Vagina (tissue), 2 donors: ENCODE measurements at places on chromosomes 4 and X. TPM values are rescaled to one million over a fixed set of nuclear protein-coding genes. Genes with fewer than 3 reads are reported as not detected.

DNA sequence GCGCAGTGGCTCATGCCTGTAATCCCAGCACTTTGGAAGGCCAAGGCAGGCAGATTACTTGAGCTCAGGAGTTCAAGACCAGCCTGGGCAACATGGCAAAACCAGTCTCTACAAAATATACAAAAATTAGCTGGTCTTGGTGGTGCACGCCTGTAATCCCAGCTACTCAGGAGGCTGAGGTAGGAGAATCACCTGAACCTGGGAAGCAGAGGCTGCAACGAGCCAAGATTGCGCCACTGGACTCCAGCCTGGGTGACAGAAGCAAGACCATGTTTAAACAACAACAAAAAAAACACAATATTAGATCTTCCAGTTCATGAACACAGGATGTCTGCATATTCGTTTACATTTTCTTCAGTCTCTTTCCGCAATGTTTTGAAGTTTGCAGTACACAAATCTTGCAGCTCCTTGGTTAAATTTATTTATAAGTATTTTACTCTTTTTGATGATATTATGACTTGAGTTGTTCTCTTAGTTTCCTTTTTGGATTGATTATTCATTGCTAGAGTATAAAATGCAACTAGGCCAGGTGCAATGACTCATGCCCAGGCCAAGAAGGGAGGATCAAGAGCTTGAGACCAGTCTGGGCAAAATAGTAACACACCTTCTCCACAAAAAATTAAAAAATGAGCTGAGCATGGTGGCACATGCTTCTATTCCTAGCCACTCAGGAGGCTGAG, 30.4 kb upstream of the ABCG2 start:
- no peak for DNase-seq

GRCh38 chr4:3261411-3262207, 12.7 kb downstream of the MSANTD1 start:
- no peak for DNase-seq

Gene MAGEA4
- not detected for total RNA-seq

Gene EREG
- total RNA-seq, result 1.2 TPM
